ENCODE measurements at places on chromosomes 3 and 15.
A peak's percentile ranks its signal among the peaks of the same experiment; 100 is the strongest.

- DNase-seq: no peak
Measured at GRCh38 chr15:83585601-83586335, 68.2 kb upstream of the ADAMTSL3 start.

GRCh38 chr3:81753416-81754027 lies 7.9 kb downstream of the GBE1 start:
- DNase-seq: no peak

GRCh38 chr3:44100298-44100695 lies 141.4 kb upstream of the TOPAZ1 start:
- no peak for DNase-seq

DNA sequence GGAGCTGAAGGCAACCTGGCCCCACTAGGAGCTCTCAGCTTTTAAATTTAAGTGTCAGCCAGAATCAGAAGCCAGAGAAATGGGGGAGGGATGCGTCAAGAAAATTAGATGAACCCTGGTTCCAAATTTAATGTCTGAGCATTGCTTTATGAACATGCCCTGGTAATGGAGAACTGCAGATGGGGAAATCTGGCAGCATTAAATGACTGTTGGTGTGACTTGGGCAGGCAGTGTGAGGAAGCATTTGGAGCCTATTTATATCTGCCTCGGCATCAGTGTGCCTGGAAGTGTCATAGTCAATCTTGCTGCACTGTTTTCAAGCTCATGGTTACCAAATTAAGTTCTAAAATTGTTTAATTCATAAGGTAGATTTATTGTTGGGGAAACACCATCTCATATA lies 29.0 kb downstream of the NME9 start:
- DNase-seq: no peak

- DNase-seq: no peak
Measured at GRCh38 chr3:36600404-36600803, 163.9 kb downstream of the DCLK3 start.

- no peak for DNase-seq
Measured at GRCh38 chr3:108403198-108403597, 106.8 kb downstream of the HHLA2 start.

DNA sequence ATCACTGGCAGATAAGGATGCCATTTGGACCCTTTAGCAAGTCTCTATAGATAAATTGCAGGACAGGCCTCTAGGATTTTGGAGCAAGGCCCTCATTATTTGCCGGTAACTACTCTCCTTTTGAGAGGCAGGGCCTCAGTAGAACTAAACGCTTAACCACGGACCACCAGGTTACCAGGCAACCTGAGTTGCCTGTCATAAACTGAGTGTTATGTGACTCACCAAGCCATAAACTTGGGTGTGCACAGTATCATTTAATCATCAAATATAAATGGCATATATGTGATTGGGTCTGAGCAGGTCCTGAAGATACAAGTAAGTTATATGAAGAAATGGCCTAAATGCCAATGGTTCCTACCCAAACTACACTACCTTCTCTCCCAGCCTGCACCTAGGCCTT lies 93.2 kb downstream of the BCHE start:
- DNase-seq: no peak

DNA sequence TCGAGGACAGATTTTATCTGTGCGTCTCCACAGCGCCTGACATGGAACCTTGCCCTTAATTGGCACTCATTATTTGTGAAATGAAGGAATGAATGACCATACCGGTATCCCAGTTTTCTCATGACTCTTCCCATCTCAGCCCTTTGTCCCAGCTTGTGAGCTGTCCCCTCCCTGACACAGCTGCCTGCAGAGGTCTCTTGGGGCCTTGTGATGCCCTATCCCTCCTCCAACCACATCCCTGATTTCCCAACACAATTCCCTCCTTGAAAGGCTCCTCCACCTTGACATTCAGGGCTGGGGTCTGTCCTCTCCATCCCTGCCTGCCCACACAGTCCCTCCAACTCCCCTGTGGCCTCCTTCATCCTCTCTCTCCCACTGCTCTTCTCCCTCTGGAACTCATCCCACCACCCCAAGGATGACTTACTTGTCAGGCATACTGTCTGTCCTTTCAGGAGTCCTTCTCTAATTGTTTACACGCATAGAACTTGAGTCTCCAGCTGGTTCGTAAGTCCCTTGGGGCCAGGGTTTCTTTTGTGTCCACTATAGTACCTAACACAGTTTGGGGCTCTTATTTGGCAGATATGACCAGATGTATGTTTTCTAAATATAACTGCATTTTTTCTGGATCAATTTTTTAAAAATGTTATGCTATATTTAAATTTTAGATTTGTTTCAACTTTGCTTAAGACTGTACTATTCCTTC lies 35.6 kb upstream of the FILIP1L start:
- peak; percentile 18 for DNase-seq

DNA sequence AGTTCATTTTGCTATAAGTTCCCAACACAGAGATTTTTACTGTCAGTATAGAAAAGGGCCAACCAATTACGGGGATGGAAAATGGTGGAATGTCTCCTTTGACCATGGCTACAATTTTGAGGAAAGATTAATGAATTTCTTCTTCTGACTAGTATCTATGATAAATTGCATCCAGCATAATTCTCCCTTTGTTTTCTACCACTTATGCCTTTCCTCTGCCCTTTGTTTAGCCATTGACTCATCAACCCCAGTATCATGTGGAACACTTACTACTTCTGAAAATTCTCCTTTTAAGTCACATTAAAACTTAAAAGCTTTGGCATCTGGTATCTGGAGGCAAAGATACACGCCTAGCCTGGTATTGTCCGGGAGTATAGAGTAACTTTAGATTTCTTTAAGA lies 92.9 kb upstream of the CADPS start:
- DNase-seq: no peak

DNA sequence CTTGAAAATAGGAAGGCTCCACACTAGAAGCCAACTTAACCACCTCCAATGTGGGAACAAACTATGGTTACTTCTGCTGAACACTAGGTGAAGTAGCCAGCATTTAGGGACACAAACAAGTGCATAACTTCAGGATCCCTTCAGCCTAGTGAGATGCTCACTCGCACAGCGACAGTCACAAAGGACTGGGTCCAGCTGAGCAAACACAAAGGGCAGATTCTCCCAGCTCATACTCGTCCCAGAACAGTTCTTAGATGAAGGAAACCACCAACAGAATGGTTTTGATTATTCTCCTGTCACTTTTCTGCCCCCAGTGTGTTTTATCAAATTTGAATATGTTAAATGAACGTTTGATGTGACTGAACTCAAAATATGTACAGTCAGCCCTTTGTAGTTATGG lies 201.6 kb downstream of the KCNAB1 start:
- DNase-seq: no peak

DNA sequence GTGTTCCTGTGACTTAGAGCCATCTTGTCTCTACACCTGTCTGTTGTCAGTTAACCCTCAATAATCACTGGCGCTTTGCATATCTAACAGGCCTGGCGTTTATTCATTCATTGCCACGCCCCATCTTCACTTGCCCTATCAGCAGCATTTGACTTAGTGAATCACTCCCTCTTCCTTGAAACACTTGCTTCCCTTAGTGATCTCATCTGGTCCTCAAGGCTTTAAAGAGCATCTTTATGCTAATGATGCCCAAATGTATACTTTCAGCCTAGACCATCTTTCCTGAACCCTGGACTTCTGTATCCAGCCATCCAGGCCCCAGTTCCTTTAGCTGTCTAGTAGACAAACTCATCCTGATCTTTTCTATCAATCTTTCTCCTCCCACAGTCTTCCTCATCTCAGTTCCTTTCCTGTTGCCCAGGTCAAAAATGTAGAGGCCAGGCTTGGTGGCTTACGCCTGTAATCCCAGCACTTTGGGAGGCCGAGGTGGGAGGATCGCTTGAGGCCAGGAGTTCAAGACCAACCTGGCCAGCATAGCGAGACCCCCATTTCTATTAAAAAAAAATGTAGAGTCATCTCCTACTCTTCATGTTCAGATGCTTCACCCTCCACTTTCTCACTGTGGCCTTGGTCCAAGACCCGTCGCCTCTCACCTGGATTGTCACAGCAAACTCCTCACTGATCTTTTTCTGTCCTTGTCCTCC lies 1.4 kb upstream of the IGDCC4 start:
- no peak for DNase-seq

DNA sequence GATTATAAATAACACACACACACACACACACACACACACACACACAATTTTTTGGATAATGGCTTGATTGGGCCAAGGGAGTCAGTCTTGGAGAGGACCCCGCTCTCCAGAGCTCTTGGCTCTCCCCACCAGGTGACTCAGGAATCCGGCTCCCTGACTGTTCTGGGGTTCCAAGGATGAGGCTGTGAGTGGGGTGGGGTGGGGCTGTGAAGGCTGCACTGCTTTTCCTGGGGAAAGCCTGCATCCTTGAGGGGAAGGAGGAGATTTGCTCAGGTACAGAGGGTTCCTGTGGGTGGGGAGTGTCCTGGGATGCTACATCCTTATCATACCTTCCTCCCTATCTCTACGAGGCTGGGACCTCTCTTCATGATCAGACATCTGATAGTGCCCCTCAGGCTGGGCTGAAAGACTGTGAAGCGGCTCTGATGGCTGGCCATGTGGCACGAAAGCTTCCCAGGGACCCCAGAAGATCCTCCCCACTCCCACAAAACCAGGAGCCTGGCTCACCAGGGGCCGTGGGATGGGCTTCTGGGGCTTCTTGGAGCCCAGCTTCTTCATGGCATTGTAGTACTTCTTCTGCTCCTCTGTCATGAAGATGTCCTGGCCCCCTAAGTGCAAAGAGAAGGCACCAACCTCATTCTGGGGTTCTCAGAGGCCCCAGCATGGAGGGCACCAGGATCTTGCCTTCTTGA lies 59.2 kb downstream of the EXOG start:
- no peak for DNase-seq

DNA sequence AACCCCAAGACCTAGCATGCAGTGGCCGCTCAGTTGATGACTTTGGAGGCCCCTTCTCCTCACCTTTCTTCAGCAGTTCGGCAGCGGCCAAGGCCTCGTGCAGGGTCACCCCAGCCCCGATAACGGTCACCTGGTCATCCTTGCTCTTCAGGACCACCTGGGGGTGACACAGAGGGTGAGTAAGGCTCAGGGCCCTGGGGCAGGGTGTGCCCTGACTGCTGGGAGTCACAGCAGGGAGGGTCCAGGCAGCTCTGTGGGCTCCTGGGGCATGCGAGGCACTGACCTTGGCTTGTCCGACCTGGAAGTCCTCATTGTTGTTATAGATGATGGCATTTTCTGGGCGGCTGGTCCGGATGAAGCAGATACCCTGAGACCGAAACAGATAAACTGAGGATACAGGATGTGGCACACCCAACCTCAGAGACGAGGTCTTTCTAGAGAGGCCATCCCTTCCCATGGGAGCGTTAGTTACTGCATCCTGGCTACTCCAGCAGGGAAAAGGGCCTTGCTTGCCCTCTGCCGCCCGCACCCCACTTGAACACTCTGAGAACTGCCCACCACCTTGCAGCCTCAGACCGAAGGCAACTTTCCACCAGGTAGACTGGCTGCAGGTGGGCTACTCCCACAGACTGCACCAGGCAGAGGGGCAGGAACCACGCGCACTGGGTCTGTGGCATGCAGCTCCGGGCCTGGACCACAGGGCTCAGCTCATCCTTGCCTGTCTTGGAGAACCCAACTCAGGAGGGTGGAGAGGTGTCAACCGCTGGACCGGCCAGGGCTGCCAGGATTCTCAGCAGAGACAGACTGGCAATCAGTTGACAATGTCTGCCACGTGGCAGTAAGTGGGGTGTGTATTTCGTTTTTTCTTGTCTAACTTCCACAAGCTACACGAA lies 27.6 kb downstream of the TKT start:
- no peak for DNase-seq

DNA sequence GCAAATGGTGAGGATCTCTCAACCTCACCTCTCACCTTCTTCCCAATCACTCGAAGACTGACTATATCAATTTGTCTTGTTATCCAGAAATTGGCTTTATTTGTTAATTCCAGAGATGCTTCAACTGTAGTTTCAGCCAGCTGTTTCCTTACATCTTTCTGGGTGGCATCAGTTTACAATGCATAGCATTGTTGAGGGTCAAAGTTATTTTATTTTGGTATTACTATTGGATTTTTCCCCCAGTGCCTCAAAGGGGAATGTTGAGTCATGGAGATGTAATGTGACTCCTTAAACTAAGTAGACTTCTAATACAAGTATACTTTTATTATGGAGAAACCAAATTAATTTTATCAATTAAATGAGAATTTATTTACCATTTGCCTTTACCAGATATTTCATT lies 351.6 kb downstream of the TIGIT start:
- DNase-seq: no peak

DNA sequence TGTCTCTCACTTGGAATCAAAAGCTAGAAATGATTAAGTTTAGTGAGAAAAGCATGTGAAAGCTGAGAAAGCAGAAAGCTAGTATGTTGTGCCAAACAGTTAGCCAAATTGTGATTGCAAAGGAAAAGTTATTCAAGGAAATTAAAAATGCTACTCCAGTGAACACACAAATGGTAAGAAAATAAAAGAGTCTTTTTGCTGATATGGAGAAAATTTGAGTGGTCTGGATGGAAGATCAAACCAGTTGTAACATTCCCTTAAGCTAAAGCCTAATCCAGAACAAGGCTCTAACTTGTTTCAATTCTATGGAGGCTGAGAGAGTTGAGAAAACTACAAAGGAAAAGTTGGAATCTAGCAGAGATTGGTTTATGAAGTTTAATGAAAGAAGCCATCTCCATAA lies 11.8 kb downstream of the ADGRG7 start:
- no peak for DNase-seq

DNA sequence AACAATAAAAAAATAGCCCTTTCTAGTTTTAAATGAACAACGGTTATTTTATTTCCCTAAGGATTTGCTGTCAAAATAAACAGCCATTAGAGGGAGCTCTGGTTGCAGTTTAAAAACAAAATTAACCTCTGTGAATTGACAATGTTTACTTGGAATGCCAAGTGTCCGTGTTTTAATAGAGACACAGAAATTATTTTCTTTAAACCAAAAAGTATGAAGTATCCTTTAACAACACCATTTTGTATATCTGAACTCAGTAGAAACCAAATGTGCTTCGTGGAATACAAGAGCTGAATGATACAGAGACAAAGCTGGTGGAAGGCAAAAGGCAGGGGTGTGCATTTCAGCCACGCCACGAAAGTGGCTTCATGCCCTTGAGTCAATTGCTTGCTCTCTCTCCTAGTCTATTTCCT lies 74.4 kb downstream of the MOBP start:
- no peak for DNase-seq

- DNase-seq: no peak
Measured at GRCh38 chr15:62147149-62147548, 17.9 kb downstream of the C2CD4B start.

GRCh38 chr15:99385865-99386264 lies 134.6 kb downstream of the LRRC28 start:
- no peak for DNase-seq

DNA sequence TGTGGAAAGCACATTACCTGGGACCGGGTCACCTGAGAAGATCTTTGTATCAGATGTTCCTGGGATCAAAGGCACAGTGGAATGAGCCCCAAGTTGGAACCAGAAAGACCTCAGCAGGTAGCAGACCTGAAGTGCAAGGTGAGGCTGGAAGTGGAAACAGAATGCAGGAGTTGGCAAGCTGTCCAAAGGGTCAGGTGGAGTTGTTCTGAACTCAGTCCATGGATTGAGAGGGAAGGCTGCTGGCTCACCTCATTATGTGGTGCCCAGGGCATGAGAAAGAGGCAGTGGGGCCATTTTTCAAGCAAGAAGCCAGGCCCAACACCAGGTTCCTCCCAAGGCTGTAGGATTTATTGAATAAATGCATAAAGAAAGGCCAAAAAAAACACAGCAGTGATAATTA lies 49.3 kb downstream of the TMEM266 start:
- no peak for DNase-seq
